ENCODE measurements at places on chromosomes 3 and 15.

GRCh38 chr15:68566377-68566954 is 12.3 kb upstream of the CORO2B start:
- no peak for DNase-seq

DNA sequence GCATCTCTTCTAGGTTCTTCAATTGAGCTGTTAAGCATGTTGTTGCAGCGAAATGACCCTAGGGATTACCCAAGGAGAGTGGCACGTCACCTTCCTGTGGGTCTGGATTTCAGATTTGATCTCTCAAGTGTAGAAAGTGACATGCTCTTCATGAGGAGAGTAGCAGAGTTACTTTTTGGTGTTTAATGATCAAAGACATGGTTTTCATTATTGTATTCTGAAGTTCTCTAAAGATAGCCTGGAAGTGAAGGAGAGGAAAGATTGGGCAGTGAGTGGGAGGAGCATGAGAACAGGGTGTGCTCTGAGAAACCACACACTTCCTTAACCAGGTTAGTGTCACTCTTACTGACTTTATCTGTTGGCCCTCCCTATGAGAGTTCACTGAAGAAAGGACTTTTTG is 153.6 kb downstream of the AKAP13 start:
- no peak for DNase-seq

GRCh38 chr15:57427367-57427821 is 51.1 kb downstream of the CGNL1 start:
- no peak for DNase-seq

DNA sequence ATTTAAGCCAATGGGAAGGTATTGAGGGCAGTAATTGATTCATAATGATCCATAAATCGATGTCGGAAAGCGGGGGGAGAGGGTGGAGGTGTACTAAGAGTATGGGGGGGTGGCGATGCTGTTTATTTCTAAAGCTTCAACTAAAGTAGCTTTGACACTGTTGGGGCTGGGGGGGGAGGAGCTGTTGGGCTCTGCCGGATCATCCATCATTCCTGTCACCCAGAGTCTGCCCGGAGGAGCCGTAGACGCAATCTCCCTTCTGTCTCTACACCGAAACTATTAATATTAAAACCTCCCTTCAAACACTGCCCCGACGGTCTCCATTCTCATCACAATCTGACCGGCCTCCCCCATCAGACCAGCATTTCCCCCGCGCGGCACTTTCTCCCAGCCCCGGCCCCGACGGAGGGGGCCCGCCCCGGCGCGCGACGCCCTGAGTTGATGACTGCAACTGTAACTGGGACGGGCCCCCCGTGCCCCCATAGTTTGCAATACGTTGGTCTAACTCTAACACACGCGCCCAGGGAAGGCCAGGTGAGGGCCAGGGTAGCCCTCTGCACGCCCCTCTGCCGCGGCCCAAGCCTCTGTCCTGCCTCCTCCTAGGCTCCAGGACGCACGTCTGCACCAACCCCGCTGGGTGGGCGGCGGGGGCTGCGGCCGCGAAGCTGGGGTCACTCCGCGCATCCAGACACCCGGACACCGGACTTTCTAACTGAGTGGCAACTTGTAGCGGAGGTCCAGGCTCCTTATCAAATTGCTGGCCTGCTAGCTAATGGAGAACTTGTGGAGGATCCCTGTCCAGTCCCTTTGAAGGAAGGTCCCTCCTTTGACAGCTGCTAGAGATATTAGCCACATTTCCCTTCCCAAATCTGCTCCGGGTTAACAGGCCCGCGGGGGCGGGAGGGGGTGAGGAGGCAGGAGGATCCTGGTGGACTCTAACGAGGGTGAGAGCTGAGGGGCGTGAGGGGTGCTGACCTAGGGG is 212.0 kb downstream of the MEIS2 start:
- DNase-seq: no peak

DNA sequence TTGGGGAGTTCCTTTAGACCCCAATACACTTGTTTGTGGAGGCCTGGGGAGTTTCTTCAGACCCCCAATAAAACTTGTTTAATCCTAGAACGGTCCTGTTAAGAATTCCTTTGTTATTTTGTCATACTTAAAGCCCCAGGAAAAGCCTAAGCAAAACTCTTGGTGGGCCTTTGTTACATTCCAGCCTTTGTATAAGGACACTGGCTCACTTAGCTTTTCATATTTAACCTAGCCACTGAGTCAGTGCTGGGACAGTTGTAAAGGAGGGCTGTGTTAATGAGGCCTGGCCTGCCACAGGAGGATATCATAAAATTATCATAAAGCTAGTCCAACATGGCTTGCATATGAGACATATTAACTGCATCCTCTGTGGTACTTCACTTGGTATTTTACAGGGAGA is 760.1 kb downstream of the ZNF385D start:
- no peak for DNase-seq
